Thoracic aorta (tissue), 2 donors: ENCODE measurements at places on chromosomes 3 and 15.

GRCh38 chr15:85839643-85840042 lies 44.9 kb upstream of the KLHL25 start:
- DNase-seq = no peak

GRCh38 chr3:17129556-17129955 lies 244.8 kb downstream of the PLCL2 start:
- no peak for DNase-seq

GRCh38 chr3:150220799-150221198 lies 187.3 kb upstream of the TSC22D2 start:
- no peak for DNase-seq

GRCh38 chr3:100647657-100648056 lies 38.3 kb downstream of the ADGRG7 start:
- DNase-seq = no peak

GRCh38 chr3:58742239-58742638 lies 75.7 kb upstream of the FAM3D start:
- no peak for DNase-seq

GRCh38 chr15:68234060-68234459 lies 4.5 kb upstream of the CLN6 start:
- no peak for DNase-seq

DNA sequence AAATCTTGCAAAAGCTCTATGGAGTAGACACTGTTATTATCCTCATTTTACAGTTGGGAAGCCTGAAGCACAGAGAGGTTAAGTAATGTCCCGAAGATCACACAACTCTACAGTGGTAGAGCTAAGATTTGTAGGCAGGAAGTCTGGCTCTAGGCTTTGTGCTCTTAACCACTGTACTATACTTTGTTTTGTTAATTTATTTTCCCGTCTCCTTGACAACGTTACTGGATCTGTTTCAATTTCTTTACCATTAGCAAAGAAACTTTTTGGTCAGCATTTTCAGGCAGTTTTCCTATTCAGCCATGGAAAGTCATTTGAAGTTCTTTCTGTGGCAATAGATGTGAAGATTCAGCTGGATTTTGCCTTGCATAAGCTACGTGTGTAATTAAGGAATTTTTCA lies 51.7 kb downstream of the OTOL1 start:
- no peak for DNase-seq
